ENCODE measurements at places on chromosomes 16 and 17.
A peak's percentile ranks its signal among the peaks of the same experiment; 100 is the strongest.

DNA sequence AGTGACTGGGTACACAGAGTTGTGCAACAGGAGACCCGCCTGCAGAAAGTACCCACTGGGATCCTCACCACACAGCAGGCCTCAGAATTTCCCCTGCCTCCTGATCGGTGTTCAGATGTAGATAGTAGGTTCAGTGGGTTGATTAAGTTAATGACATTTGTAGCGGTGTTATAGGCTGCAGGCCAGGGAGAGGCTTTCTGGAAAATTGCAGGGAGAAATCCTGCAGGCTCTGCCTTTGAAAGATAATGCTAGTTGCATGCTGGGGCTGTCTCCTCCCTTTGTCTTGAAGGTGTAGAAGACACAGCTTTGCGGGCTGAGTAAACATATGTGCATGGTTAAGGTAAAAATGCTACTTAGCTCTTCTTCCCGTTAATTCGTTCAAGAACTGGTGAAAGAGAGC lies 406.3 kb upstream of the RBFOX1 start:
- DNase-seq: no peak

DNA sequence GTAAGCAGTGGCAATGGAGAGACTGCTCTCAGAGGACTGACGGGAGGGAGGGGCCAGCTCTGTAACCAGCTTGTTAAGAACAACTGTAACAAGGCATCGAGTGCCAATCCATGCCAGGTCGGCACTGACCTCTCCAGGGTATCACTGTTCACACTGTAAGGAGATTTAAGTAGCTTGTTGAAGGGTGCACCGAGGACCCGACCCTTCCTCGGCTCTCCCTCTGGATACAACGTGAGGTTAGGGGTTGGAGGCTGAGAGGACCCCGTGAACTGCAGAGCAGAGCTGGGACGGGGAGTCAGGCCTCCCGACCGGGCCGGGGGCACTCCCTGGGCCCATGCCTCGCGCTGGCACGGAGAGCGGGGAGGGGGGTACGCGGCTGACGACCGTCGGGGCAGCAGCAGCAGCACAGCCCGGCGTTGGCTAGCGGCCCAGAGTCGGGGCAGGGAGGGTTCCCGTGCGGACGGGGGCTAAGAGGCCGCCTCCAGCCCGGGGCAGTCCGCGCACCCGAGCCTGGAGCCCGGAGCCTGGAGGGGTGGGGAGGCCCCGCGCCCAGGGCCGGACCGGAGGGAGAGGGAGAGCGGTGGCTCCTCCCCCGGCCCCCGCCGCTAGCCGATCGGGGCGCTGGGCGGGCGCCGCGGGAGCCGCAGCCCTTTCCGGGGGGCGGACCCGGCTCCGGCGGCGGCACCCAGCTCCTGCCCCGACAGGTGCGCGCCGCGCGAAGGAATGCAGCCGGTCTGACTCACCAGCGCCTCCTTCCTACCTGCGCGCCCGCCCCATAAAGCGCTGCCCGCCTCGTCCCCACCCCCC lies at the start of gene ITGB4:
TSS of gene ITGB4 (plus strand) at position 804 of the 807 bp plus-strand sequence. CDS start 3,245 bp downstream, outside the sequence.
- DNase-seq: peak; percentile 63

- DNase-seq: peak; percentile 93
These were observed 4.2 kb downstream of the ARMC7 start for GRCh38 chr17:75113798-75114551.

DNA sequence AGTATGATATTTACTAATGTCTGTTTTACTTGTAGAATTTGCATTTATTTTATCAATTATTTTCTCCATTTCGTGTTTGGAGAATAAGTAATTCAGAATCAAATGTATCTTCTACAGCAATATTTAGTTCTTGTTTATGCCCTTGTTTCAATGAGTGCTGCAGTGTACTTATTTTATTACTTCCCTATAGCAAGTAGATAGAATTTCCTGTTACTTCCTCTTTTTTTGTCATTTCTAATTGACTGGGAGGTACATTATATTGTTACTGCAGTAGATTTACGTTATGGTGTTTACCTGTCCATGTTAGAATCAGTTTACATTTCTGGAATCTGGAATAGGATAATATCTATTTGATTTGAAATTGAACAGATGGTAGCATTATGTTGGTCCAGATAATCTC lies 71.2 kb downstream of the OMG start:
- DNase-seq: no peak

- no peak for DNase-seq
These were observed 15.9 kb upstream of the SLC12A3 start for GRCh38 chr16:56848955-56849689.

- DNase-seq: no peak
These were observed 6.1 kb downstream of the NOG start for GRCh38 chr17:56599566-56599965.

DNA sequence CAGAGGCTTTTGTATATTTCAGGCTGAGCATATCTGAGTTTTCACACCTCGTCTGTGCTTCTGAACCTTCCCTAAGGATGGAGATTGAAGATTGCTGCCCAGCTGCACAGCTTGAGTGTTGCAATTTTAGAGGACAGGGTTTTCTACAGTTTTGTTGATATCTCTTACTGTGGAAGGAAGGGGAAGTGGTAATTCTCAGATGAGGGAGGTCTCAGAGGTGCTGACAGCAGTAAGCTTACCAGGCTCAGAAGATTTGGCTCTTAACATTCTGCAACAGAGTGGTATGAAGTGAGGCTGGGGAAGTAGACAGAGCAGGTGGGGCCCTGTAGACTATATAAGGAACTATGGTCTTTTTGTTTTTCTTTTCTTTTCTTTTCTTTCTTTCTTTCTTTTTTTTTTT lies 45.8 kb upstream of the ARHGAP17 start:
- DNase-seq: peak; percentile 55

GRCh38 chr16:22670044-22670536 lies 143.9 kb upstream of the HS3ST2 start:
- DNase-seq: no peak

DNA sequence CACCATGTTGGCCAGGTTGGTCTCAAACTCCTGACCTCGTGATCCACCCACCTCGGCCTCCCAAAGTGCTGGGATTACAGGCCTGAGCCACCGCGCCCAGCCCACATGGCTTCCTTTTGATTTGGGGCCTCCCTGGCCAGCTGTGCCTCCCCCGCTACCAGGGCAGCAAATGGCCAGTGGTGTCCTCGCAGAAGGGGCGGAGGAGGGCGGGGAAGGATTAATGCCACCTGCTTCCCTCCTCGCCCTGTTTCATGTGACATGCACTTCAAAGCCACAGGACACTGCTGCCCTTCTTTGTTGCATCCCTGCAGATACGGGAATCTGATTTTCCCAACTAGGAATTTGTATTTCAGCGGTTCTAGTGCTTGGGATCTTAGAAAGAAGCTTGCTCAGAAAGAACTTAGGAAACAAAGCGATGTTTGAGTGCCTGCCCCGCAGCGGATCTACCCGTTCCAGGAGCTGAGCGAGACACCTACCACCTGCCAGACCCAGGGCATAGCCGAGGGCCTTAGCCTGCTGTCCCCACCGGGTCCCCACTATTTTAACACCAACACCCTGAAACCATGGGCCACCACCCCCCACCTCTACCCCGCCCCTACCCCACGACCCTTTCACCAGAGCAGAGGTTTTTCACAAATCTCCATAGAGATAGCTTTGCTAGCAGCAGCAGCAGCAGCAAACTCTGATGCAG lies 37.7 kb upstream of the CCDC182 start:
- DNase-seq: no peak

- DNase-seq: no peak
These were observed 92.3 kb downstream of the METRNL start for GRCh38 chr17:83171661-83172060.

DNA sequence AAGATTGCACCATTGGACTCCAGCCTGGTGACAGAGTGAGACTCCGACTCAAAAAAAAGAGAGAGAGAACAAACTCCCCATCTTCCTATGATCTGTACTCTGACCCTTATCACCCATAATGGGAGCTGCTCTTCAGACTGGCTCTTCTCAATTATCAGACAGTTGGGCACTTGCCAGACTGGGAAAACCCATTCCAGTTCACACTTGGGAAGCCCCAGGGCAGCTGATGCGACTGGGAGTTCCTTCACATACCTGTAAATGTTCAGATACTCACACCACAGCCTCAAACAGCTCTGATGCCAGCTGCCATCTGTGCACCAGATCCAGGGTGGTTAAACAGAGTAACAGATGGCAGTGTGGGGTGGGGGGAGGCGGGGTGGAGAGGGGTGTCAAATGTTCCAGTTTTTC lies 23.8 kb upstream of the TMEM101 start:
- no peak for DNase-seq

DNA sequence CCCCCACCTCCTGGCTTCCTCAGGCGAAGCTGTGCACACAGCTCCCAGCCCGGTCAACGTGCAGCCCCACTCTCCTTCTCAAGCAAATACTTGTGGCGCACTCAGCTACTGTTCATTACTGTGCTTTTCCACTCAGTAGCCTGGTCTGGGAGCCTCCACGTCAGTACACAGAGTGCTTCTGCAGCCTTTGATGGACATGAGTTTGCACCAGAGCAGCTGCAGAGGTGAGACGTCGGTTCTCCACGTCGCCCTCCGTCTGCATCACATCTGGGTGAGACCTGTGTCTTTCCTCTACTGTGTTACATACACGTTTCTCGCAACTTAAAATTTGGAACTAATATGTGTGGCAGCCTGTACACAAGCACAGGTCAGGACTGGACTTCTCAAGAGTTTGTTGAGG lies 334.3 kb downstream of the C16orf95 start:
- DNase-seq: no peak

GRCh38 chr17:33192951-33193911 lies 99.9 kb downstream of the ASIC2 start:
- DNase-seq: no peak

All from CD4-positive, alpha-beta T cell treated with Interleukin-15 for 4 hours (primary cell).